ENCODE measurements at places on chromosomes 11 and 22. TPM values are rescaled to one million over a fixed set of nuclear protein-coding genes. Genes with fewer than 3 reads are reported as not detected.
A peak's percentile ranks its signal among the peaks of the same experiment; 100 is the strongest.

DNA sequence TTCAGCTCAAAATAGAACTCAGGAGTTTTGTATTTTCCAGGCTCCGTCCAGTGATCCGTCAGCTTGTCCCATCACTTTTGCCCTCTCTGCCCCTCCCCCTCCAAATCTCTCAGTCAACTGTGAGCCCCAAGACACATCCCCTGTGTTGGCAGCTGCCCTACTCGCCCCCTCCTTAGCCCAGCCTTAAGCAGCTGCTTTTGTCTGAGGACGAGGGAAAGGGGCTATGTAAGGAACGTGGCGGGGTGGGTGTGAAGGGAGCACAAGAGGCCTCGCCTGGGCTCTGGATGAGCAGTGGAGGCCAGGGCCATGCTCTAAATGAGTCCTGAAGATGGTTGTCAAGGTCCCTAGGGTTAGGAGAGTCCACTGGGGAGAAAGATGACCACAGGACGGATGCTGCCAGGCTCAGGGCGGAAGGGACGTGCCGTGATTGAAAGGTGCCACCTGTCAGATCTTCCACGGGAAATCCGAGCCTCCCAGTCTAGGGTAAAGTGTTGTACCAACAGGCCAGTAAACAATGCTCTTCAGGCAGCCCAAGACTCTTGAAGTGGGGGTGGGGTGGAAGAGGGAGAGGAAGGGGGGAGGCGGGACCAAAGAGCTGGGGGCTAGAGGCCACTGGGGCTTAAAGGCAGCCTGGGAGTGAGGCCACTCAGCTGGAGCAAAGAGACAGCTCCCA, at the start of gene SMTNL1:
TSS of gene SMTNL1 (plus strand) at position 649 of the 673 bp plus-strand sequence. CDS start 5,048 bp downstream, outside the sequence.
- H3K27ac ChIP-seq, result peak within 1 kb of the TSS; percentile 31
- no peaks in the 10 kb centered on the region for H3K36me3 ChIP-seq
- no peak for DNase-seq
- no peaks in the 10 kb centered on the region for H3K27me3 ChIP-seq

DNA sequence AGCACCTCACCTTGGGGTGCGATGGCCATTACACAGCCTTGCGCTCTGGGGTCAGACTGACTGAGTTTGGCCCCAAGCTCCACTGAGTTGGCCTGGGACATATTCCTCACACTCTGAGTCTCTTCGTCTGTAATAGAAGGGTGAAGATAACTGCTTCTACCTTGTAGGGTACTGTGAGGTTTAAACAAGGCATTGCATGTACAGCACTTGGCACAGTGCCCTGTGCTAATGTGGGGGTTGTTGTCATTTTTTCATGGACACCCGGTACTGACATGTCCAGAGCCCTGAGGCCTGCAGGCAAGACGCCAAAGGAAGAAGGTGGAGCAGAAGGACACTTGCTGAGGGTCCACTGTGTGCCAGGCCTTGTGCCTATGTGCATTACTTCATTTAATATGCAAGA, 50.7 kb downstream of the OTOG start:
- H3K27me3 ChIP-seq, result peaks cover 10% of the 10 kb centered on the region
- H3K36me3 ChIP-seq, result no peaks in the 10 kb centered on the region
- no peaks in the 10 kb centered on the region for H3K4me1 ChIP-seq
- no peak overlapping the region for H3K4me3 ChIP-seq
- H3K27ac ChIP-seq, result no peak overlapping the region

GRCh38 chr22:46744581-46744980, 6.5 kb upstream of the CERK start:
- no peaks in the 10 kb centered on the region for H3K36me3 ChIP-seq
- no peak overlapping the region for H3K27ac ChIP-seq
- no peak overlapping the region for H3K4me3 ChIP-seq
- no peak for DNase-seq

GRCh38 chr11:1330473-1330872, 21.0 kb upstream of the TOLLIP start:
- no peak for DNase-seq
- H3K4me1 ChIP-seq, result peaks cover 3% of the 10 kb centered on the region
- no peaks in the 10 kb centered on the region for H3K36me3 ChIP-seq
- H3K27me3 ChIP-seq, result peaks cover 11% of the 10 kb centered on the region
- no peak overlapping the region for H3K27ac ChIP-seq

DNA sequence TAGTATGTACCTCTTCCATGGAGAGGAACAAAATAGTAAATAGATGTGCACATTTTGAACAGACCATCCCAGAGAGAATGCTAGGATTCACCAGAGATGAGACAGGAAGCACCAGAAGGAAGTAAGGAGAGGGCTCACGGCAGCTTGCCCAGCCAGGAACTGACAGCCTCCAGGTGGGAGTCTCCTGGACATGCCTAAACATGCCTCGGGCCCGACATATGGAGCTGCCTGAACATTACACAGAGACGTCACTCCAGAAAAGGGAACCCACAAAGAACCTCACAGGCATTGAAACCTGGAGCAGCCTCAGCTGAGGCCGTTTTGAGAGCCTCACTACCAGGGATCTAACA, 67.4 kb downstream of the BRD1 start:
- no peak for DNase-seq
- no peak overlapping the region for H3K27ac ChIP-seq
- no peaks in the 10 kb centered on the region for H3K36me3 ChIP-seq
- H3K4me1 ChIP-seq, result no peaks in the 10 kb centered on the region
- no peaks in the 10 kb centered on the region for H3K27me3 ChIP-seq

DNA sequence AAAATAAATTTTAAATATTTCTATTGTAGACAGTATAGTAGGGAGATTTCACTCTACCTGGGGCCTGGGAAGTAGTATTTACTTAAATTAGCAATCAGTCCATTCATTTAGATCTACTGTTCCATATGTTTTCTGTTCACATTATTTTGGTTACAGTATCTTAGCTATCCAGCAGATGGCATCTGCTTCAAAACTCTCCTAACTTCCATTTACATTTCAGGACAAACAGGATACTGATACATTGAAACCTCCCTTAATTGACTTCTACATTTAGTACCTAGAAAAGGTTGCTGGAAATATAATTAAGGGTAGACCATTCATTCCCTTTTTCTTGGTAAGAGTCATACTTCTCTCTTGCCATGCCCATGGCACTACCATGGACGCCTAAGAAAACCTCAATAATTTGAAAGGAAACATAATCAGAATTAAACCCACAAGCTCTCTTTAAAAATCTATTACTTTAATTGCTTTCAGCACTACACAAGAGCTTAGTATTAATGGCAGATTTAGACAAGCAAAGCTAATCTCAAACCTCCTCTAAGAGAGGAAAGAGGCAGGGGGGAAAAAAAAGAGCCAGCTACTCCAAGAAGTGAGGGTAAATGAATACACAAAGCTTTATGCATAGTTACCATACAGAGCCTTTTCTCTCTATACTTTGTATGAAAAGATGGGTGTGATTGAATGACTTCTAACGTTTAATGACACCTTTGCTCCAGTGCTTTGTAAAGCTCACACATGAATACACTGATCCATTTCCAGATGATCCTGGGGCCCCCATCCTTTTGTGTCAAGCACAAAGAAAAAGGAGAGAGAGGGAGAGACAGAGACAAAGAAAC, 131.2 kb upstream of the MTMR2 start:
- H3K36me3 ChIP-seq, result no peaks in the 10 kb centered on the region
- H3K4me1 ChIP-seq, result peaks cover 6% of the 10 kb centered on the region
- H3K27me3 ChIP-seq, result no peaks in the 10 kb centered on the region
- no peak overlapping the region for H3K27ac ChIP-seq

DNA sequence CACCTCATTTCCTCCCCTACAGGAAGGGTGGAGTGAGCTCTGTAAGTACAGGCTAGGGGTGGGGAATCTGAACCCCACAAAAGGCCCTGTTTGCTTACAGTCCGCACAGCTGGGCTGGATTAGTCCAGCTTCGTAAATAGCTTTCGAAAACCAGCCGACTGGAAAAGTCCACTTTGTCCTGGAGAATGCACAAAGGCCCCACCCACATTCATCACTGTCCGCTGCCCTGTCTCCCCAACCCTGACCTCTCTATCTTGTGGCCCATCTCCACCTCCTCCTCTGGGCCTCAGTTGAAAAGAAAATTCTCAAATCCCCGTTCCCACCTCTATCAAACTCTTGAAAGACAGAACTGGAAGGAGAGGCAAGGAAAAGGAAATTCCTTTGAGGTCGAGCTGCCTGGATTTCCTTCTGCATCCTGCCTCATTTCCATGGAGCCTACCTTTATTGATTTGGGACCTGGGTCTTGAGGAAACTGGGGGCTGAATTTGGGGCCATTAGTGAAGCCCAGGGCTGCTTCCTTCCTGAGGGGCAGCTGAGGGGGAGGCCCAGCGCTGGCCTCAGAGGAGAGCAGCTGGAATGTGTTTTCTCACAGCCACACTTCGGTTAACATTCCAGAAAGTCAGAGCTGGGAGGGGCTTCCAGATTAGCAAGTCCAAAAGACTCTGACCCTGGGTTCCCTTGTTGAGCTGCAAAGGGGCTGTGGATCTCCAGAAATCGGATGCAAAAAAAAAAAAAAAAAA, 147.6 kb downstream of the FBXO7 start:
- peak overlapping the region; percentile 31 for H3K27ac ChIP-seq
- no peaks in the 10 kb centered on the region for H3K36me3 ChIP-seq
- H3K4me1 ChIP-seq, result peaks cover 2% of the 10 kb centered on the region
- H3K4me3 ChIP-seq, result peak overlapping the region; percentile 17

DNA sequence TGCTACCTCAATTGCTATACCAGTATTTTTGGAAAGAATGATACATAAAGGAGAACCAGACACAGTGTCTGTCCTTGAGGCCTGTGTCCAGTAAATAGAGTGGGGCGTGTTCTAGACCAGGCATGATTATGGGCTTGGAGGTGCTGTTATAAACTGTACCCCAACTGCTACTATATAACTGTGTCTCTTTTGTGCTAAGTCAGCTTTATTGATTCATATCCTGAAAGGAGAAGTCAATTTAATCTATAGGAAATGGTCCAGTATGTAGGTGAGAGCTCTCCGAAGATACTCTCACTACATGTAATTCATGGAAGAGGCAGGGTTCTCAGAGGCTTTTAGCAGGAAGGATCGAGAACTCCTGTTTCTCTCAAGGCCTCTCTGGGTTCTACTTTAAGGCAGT, 334.3 kb downstream of the TMEM135 start:
- no peak overlapping the region for H3K27ac ChIP-seq
- H3K4me1 ChIP-seq, result peaks cover 10% of the 10 kb centered on the region
- no peaks in the 10 kb centered on the region for H3K36me3 ChIP-seq
- no peak overlapping the region for H3K4me3 ChIP-seq

GRCh38 chr11:61671527-61671926, 8.7 kb upstream of the DAGLA start:
- DNase-seq, result no peak
- no peaks in the 10 kb centered on the region for H3K4me1 ChIP-seq
- H3K4me3 ChIP-seq, result no peak overlapping the region
- no peaks in the 10 kb centered on the region for H3K27me3 ChIP-seq
- H3K27ac ChIP-seq, result no peak overlapping the region

DNA sequence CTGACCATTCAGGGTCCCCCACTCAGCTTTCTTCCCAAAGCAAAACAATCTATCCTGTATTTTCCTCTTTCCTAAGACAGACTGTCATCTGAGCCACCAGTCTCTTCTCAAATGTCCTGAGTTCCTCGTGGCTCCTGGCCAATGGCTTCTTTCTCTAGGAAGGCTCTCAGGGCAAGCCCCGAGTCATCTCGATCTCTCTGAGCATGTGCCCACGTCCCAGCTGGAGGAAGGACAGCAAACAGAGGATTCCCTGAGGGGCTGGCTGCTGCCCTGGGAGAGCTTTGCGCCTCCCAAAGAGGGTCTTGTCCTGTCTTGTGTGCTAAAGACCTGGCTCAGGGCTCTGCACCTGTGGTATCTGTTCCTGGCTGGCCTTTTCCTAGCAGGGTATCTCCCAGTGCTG, 8.3 kb downstream of the SLC37A2 start:
- H3K4me3 ChIP-seq, result no peak overlapping the region
- H3K4me1 ChIP-seq, result no peaks in the 10 kb centered on the region
- no peak overlapping the region for H3K27ac ChIP-seq
- H3K27me3 ChIP-seq, result no peaks in the 10 kb centered on the region
- no peak for DNase-seq
- H3K36me3 ChIP-seq, result no peaks in the 10 kb centered on the region

Gene APOL4
- total RNA-seq, result not detected

Gene TREH
- not detected for total RNA-seq

Gene PEX16
- total RNA-seq, result 29.4 TPM
